ENCODE measurements at places on chromosomes 7 and 10.

DNA sequence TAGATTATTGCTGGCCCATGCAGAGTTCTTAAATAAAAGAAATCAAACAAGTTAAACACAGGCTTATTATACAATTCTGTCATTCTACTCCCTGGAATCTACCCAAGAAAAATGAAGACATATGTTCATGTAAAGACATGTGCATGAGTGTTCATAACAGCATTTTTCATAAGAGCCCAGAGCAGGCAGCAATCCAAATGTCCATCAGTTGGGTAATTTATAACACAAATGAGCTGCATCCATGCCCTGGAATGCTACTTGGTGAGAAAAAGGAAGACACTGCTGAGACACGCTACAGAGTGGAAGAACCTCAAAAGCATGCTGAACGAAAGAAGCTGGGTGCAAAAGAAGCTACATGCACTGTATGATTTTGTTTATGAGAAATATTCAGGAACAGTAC is 342.6 kb downstream of the TCERG1L start:
- no peak overlapping the region for H3K4me3 ChIP-seq
- H3K4me1 ChIP-seq = no peaks in the 10 kb centered on the region
- no peak for DNase-seq
- H3K27me3 ChIP-seq = no peaks in the 10 kb centered on the region

DNA sequence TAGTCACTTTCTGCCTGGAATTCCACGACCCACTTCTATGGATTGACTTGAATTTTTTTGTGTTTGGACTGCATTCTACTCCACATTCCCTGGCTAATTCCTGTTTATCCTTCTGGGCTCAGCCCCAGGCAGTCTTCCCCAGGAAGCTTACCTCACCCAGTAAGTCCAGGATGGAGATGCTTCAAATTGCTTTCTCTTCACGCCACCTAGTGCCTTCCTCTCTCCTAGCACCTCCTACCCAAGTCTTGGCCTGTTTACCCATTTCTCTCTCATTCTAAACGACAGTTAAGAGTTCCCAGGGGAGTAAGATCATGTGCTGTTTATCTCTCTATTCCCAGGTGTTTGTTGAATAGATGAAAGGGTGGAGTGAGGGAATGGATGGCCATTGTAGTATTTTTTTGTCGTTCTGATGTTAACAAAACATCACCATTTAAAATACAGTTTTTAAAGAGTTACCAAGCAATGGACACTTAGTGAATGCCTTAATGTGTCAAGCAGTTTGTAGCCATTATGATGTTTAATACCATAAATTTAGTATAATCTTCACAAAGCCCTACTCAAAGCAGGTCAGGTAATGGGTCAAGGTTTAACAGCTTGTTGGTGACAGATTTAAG is 45.5 kb upstream of the TARP start:
- H3K27me3 ChIP-seq = 0 out of 2 replicates have a peak, but pooled peaks cover 6% of the 10 kb centered on the region
- peaks cover 10% of the 10 kb centered on the region for H3K4me1 ChIP-seq
- no peak overlapping the region for H3K27ac ChIP-seq
- peak; percentile 40 for DNase-seq

GRCh38 chr10:116470768-116471415 is 43.2 kb downstream of the PNLIPRP3 start:
- no peak overlapping the region for H3K27ac ChIP-seq
- peaks cover 15% of the 10 kb centered on the region for H3K27me3 ChIP-seq
- H3K4me3 ChIP-seq = no peak overlapping the region
- DNase-seq = peak; percentile 33

DNA sequence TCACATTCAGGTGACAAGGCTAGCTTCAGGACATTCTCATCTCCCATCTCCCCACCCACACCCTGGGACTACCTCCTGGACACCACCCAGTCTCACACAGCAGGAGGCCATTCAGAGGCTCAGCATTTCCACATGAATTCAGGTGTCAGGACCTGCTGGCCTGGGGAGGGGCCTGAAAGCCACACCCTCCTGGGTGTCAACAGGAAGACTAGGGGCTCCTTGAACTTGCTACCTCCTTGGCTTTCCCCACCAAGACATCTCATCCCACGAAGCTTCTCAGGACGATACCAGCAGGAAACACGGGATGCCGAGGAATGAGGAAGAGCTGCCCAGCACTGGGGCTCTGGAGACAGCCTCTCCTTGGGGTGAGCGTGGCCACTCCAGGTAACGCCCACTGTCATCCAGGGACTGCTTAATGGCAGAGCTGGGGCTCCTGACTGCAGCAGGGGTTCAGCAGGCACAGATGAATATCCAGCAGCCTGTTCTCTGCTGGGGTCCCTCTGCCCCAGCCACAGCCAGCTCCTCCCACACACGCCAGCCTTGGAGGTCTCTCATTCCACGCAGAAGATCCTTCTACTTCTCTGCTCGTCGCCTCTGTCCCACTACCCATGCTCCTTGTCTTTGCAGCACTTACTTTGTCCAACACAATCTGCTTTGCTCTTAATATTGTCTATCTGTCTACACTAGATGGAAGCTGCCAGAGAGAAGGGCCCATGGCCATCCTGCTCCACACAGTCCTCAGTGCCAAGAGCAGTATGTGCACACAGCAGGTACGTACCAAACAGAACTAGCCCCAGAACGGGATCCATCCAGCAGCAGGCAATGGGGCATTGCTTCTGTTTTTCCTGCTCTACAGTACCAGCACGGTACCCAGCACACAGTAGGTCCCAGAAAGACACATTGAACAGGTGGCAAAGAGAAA is 88.7 kb downstream of the FAM53B start:
- no peak overlapping the region for H3K27ac ChIP-seq
- DNase-seq = no peak
- H3K36me3 ChIP-seq = no peaks in the 10 kb centered on the region
- H3K27me3 ChIP-seq = no peaks in the 10 kb centered on the region
- no peak overlapping the region for H3K4me3 ChIP-seq

DNA sequence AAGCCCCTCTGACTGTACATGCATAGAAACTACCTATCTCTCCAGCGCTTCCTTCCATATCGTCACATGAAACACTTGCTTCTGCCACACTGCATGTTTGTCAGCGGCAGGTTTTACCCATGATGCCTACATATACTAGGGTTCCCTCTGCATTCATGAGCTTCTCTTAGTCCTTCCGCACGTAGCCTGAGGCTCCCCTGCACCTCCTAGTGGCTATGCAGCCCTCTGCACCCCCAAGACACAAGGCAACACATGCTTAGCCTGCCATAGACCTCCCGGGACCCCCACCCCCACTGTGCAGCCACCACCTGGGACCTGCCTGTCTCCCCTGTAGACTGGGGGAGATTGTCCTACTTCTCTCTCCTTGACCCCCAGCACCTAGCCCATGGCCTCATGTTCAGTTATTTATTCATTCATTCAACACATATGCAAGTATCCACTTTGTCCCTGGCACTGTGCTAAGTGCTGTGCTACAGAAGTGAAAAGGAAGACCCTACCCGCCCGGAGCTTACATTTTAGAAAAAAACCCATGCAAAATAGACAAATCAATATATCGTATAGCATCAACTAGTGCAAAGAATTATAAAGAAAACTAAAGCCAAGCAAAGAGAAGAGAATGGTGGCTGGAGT is 23.5 kb downstream of the TMEM273 start:
- no peaks in the 10 kb centered on the region for H3K36me3 ChIP-seq
- DNase-seq = peak; percentile 48
- 0 out of 2 replicates have a peak, but pooled peaks cover 2% of the 10 kb centered on the region for H3K4me1 ChIP-seq
- H3K27ac ChIP-seq = no peak overlapping the region
- H3K27me3 ChIP-seq = peaks cover 24% of the 10 kb centered on the region

DNA sequence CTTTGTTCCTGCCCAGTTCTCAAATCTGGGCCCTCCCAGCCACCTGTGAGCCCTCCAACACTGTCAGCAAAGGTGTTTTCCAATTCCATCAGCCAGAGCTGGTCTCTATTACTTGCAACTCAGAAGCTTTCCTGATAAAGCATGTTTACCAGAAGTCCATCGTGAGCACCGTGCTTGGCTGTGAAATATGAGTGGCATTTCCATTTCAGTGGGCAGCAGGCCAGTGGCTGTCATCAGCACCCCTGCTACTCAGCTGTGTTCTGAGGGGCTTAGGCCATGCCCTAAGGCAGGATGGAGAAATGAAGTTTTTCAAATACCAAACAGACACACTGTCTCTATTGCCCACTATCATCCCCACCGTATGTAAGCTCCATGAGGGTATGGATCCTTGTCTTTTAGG is 12.7 kb upstream of the BNIP3 start:
- H3K4me1 ChIP-seq = no peaks in the 10 kb centered on the region
- no peak overlapping the region for H3K4me3 ChIP-seq
- H3K36me3 ChIP-seq = no peaks in the 10 kb centered on the region

GRCh38 chr7:20395511-20395910 is 64.8 kb downstream of the ITGB8 start:
- no peak overlapping the region for H3K27ac ChIP-seq
- DNase-seq = no peak
- no peak overlapping the region for H3K4me3 ChIP-seq
- no peaks in the 10 kb centered on the region for H3K27me3 ChIP-seq

GRCh38 chr10:106534441-106534840 is 630.1 kb downstream of the SORCS1 start:
- H3K27me3 ChIP-seq = no peaks in the 10 kb centered on the region
- no peak overlapping the region for H3K27ac ChIP-seq
- DNase-seq = no peak
- H3K4me3 ChIP-seq = no peak overlapping the region

DNA sequence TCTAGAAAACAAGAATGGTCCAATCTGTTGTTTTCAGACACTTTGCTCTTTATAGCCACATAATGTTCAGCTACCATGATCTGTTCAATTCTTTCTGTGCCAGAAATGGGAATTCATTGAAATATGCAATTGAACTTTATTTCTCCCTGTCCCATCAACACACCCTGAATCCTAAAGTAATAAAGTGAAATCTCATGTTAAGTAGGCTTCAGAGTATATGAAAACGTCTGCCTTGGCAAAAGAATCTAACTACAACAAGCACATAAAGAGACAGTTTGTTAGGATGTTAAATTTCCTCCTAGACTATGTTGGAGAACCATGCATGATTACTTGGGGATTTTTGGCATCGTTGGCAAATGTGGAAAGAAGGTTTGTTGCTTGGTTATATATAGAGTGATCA is 722.7 kb downstream of the XPNPEP1 start:
- no peaks in the 10 kb centered on the region for H3K36me3 ChIP-seq
- H3K4me1 ChIP-seq = no peaks in the 10 kb centered on the region
- H3K27ac ChIP-seq = no peak overlapping the region
- no peak overlapping the region for H3K4me3 ChIP-seq

GRCh38 chr7:101625031-101625791 is 3.9 kb downstream of the MYL10 start:
- DNase-seq = no peak
- H3K36me3 ChIP-seq = no peaks in the 10 kb centered on the region
- no peaks in the 10 kb centered on the region for H3K4me1 ChIP-seq
- no peaks in the 10 kb centered on the region for H3K27me3 ChIP-seq
- no peak overlapping the region for H3K27ac ChIP-seq

- H3K27ac ChIP-seq = no peak overlapping the region
- no peak for DNase-seq
- no peak overlapping the region for H3K4me3 ChIP-seq
- H3K36me3 ChIP-seq = no peaks in the 10 kb centered on the region
- no peaks in the 10 kb centered on the region for H3K4me1 ChIP-seq
Measured at GRCh38 chr7:31204071-31204470, 136.5 kb downstream of the NEUROD6 start.

DNA sequence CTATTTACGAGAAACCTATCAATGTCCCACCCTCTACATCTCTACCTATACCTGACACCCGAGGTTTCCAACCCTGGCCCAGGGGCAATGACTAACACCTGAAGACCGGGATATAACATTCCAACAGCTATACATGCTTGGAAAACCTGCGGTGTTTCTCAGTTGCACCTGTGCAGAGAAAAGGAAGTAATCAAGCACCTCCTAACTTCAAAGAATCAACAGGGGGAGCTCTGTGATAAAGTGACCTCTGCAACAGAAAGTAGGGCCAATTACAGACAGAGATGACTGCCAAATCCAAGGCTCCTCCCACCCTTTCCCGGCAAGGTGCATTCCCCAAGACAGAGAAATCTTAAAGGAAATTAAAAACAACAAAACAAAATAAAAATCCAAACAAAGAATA is 41.3 kb downstream of the CCDC6 start:
- no peaks in the 10 kb centered on the region for H3K36me3 ChIP-seq
- no peak overlapping the region for H3K27ac ChIP-seq
- no peaks in the 10 kb centered on the region for H3K27me3 ChIP-seq
- H3K4me1 ChIP-seq = peaks cover 5% of the 10 kb centered on the region
- peak; percentile 40 for DNase-seq

DNA sequence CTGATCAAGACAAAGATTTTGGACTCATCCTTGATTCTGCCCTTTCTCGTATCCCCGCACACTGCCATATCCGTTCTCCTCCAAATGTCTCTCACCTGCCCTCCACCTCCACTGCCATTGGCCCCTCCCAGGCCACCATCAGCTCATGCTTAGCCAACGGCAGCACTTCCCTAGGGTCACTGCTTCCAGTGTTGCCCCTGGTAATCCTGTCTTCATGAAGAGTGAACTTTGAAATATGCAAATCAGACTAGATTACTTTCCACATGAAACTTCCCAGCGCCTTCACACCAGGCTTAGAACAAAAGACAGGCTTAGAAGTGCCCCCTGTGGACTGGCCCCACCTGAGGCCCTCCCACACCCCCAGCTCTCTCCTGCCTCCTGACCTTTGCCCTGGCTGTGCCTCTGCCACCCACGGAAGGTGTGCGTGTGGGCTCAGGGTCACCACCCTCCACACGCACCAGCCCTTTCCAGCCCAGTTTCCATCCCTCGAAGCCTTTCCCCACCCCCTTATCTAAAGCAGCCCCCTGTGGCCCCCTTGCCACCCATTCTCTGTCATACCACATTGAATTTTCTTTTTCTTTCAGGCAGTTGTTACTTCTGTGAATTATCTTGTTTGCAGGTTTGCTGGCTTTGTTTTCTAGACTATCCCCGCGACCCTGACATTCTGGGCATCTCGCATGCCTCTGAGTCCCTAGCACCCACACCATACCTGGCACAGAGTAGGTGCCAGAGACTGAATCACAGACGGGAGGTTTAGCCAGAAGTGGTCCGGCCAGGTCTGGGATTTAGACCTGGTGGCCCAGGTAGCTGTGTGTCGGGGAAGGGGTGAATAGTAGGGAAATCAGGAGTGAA is 26.8 kb upstream of the C10orf53 start:
- no peaks in the 10 kb centered on the region for H3K27me3 ChIP-seq
- no peaks in the 10 kb centered on the region for H3K4me1 ChIP-seq
- H3K27ac ChIP-seq = no peak overlapping the region
- no peak for DNase-seq

GRCh38 chr7:15308821-15309220 is 253.0 kb downstream of the AGMO start:
- H3K27ac ChIP-seq = no peak overlapping the region
- H3K27me3 ChIP-seq = no peaks in the 10 kb centered on the region
- H3K4me3 ChIP-seq = no peak overlapping the region
- no peaks in the 10 kb centered on the region for H3K36me3 ChIP-seq
- no peaks in the 10 kb centered on the region for H3K4me1 ChIP-seq
- DNase-seq = no peak
